Hematopoietic multipotent progenitor cell treated with erythropoietin and hydrocortisone succinate and interleukin-3 and kit ligand, for 8 days (in vitro differentiated cells): ENCODE measurements at places on chromosomes 5 and 9.

DNA sequence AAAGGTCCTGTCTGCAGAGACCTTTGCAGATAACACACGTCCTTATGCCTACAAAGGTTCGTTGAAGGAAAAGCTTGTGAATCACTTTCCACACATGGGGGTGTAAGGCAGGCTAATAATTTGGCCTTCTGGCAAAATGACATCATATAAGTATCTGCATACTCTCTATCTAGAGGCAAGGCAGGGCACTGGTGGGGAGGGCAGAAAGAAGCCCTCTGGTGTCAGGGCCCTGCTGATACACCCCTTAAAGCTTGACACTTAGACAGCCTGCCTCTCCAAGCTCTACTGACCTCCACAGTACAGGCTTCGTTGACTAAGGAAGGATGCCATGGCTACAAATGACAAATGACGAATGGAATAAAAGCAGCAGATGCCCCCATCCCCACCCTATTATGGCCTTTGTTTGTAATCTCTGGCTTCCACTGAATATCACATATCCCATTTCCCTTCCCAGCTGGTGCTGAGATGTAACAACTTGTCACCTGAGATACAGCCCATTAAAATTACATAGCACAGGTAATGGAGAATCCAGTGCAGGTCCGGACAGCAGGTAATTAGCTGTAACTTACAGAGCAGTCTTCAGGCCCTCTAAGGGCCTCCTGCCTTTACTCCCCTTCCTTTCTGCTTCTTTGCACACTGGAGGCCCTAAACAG is 76.9 kb upstream of the IFNK start:
- DNase-seq, result peak; percentile 56

DNA sequence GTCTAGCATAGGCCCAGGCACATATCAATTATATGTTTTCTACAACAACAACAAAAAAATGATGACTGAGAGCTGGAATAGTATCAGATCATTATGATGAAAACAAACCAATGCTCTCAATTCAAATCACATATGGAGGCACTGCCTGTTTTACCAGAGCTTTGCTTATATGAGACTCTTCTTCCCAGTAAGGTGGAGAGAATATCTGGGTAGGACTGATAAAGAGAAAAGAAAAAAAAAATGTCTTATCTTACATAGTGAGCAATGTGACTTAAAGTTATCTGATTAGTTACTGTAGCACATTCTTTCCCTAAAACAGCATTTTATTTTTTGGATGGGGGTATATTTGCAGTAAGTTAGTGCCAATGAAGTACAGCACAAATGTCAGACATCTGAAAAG is 154.8 kb downstream of the RAB3C start:
- DNase-seq, result peak; percentile 78

- DNase-seq, result no peak
Measured at GRCh38 chr9:34343090-34343489, 13.7 kb downstream of the NUDT2 start.

DNA sequence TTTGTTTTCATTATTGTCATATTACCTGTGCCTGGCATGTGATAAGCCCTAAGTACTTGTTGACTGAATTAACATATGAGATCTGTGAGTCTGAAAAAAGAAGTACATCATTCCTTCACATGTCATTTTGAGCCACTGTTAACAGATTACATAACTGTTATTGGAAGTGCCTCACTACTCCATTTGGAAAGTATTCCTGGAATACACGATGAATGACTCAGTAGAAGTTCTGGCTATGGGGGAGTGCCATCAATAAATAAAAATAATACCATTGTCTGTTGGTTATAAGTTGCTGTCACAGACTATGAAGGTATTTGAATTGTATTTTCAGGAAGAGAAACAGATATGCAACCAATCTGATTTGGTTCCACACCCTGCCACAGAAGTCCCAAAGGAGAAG is 12.9 kb downstream of the NIPSNAP3B start:
- DNase-seq, result no peak

- DNase-seq, result no peak
Measured at GRCh38 chr5:137957948-137958347, 68.7 kb downstream of the PKD2L2 start.

- DNase-seq, result peak; percentile 45
Measured at GRCh38 chr5:139667730-139668063, 19.5 kb downstream of the CXXC5 start.

DNA sequence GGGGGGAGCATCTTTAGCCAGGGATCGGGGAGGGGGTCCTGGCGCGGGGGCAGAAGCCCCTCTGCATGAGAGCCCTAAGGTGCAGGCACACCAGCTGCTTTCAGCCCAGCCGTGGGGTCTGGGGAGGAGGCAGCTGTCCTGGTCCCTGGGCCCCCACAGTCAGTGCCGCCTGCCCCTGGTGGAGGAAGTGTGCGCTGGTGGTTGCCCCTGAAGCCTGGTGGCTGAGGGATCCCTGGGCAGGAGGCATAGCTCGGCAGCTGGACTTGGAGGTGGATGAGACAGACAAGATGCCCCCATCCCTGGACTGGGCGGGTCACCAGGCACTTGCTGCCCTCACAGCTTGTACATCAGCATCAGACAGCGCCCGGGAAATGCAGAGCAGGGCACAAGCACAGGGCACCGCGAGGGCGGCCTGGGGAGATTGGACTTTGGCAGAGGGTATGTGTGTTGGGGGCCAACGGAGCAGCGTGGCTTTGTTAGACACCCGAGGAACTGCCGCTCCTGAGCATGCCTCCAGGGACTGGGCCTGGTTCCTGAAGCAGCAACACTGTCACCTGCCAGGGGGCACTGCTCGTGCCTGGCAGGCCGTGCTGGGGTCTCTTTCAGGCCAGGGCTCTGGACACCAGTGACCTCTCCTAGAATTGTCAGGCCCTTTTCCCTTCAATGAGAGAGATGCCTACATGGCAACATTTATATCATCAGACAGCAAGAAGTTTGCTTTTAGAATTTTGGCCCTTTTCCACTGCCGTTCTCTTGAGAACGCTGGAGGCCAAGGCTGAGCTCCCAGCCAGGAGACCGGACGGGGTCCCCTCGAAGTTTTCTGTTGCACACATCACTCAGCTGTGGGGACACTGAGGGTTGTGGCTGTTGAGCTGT is 41.9 kb upstream of the CTSL start:
- DNase-seq, result no peak

GRCh38 chr5:172770374-172770674 is 671 bp downstream of the DUSP1 start:
- DNase-seq, result no peak

- no peak for DNase-seq
Measured at GRCh38 chr5:172438319-172438668, 16.0 kb downstream of the SH3PXD2B start.

GRCh38 chr5:25459082-25459481 is 814.3 kb upstream of the CDH10 start:
- no peak for DNase-seq

GRCh38 chr5:178583279-178583678 is 6.9 kb downstream of the COL23A1 start:
- DNase-seq, result no peak

DNA sequence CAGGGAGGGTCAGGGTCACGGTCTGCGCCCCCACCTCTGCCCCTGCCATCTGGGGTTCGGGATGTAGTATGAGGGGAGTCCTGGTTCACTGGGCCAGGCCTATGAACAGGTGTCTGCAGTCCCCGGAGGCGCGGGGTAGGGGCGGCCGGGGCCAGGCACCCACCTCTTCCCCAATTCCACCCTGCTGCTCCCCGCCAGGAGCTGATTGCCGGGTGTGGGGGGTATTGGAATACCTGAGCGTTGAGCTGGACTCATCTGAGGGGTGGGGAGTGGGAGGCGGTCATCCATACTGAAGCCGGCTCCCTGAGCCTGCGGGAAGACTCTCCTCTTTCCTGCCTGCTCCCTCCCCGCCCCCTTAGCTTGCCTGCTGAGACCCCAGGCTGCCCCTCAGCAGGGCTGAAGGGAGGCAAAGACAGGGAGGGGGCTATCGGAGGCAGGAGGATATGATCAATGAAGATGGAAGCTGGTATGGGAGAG is 679 bp downstream of the SLC6A7 start:
- no peak for DNase-seq

GRCh38 chr5:172707285-172708182 is 63.5 kb downstream of the DUSP1 start:
- peak; percentile 43 for DNase-seq

DNA sequence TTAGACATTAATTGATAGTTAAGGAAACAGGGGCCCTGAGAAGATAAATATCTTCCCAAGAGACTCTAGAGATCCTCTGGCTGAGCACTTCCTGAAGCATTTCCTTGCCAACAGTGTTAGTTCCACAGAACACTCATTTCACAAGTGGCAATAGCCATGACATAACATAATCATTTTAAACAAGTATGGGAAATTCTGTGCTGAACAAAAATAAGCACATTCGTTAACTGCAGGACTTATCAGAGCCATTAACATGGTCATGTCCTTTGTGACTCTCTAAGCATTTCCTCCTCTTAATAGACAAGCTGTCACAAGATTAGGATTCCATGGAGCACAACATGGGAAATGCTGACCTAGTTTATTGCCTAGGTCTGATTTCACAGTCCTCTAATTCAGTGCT is 184.9 kb downstream of the SNX18 start:
- no peak for DNase-seq

GRCh38 chr9:69168709-69169217 is 5.3 kb upstream of the TJP2 start:
- DNase-seq, result no peak

- no peak for DNase-seq
Measured at GRCh38 chr5:174837919-174838902, 113.8 kb downstream of the MSX2 start.

DNA sequence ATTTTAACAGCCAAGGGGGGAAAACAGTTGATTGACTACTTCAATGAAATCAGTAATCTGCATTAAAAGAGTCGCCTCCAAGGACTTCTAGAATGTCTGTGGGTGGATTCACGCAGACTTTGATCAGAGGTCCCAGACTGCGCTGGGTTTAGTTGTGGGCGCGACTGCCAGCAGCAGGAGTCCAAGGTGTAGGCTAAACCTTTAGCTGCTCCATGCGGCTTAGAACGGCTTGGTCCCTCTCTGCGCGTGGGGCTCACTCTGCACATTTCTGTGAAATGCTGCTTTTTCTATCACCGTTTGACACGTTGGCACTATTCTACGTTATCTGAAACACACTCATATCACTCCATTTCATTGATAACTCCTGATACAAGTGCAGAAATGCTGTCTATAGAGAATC is 48.6 kb upstream of the IRX2 start:
- DNase-seq, result no peak

GRCh38 chr5:180072556-180072955 is 997 bp upstream of the RNF130 start:
- DNase-seq, result no peak

- no peak for DNase-seq
Measured at GRCh38 chr9:93871286-93871685, 83.9 kb downstream of the BARX1 start.

GRCh38 chr5:139951983-139952382 is 91.1 kb downstream of the NRG2 start:
- DNase-seq, result no peak

- DNase-seq, result no peak
Measured at GRCh38 chr9:27112235-27112634, 3.2 kb downstream of the TEK start.

- DNase-seq, result peak; percentile 58
Measured at GRCh38 chr5:171418982-171419687, at the start of gene FGF18. Gene FGF18 (plus strand): TSS chr5:171419647. CDS start chr5:171420200, 553 bp downstream.

- DNase-seq, result peak; percentile 7
Measured at GRCh38 chr9:72983512-72984225, 30.8 kb upstream of the ALDH1A1 start.

DNA sequence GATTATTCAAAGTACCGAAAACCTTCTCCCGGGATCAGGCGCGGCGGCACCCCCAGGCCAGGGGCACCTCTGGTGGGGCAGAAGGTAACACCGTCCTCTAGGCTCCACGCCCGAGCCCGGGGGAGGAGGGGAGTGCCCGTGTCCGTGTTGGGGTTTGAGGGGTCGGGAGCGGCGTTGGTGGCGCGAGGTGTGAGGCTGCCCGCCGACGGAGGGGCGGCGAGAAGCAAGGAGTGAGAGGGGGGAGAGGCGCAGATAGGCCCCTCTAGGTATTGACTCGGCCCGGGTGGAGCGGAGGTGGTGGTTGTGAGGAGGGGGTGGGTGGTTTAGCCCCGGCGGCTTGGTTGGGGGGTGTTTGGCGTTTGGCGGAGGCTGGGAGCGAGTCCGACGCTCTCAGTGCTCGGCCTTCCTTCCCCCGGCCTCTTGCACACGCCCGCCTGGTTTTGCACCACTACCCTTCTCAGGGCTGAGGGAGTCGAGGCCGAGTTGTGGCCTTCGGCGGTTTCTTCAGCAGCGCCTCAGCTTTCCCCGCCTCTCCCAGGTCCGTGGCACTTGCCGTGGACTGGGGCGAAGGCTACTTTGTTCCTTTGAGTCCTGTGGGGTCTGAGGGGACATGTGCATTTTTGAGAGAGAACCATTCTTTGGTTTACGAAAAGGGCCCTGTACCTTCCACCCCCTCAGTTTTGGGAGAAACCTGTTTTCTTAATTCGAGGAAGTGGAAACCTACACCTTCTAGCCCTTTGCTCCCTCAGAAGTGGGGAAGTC is 450 bp downstream of the GPBP1 start:
- DNase-seq, result peak; percentile 36

- DNase-seq, result no peak
Measured at GRCh38 chr9:137423514-137424291, 510 bp downstream of the NOXA1 start.
